ENCODE measurements at places on chromosomes 12 and 14.

DNA sequence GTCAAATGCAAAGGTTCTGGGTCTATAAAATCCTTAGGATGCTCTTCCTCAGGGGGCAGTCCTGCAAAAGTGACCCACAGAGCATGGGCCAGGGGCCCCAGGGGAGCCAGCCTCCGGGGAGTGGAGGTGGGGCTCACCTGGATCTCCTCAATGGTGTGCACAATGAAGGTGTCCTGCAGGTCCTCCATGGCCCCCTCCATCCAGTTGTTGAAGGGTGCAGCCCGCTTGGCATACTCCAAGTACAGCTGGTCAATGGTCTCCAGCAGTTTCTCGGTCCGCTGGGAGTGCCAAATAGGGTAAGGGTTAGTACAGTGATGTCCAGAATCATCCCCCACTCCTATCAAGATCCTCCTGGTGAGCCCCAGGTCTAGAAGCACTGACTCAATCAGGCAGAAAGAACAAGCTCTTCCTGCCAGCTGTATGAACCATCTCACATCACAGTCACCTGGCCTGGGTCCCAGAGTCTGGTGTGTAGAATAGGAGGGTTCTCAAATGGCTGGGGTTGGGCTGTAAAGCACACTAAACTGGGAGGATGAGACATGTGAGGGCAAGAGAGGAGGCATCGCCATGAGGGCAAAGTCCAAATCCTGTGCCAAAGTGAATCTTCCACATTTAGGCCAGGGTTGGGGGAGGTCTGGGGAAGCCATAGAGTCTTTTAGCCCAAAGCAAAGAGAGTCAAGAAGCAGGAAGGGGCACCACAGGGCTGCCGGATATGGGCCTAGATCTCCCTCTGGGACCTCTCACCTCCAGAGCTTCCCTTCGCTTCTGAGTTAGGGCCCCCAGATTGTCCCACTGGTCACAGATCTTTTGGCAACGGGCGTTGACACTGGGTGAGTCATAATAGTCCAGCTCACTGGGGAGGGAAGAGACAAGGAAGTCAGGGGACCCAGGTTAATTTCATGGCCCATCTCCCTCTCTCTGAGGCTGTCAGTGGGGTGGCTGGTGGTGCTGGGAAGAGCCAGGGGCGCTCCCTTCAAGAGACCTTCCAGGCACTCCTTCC lies 91.5 kb upstream of the ZFP36L1 start:
- no peaks in the 10 kb centered on the region for H3K27me3 ChIP-seq

DNA sequence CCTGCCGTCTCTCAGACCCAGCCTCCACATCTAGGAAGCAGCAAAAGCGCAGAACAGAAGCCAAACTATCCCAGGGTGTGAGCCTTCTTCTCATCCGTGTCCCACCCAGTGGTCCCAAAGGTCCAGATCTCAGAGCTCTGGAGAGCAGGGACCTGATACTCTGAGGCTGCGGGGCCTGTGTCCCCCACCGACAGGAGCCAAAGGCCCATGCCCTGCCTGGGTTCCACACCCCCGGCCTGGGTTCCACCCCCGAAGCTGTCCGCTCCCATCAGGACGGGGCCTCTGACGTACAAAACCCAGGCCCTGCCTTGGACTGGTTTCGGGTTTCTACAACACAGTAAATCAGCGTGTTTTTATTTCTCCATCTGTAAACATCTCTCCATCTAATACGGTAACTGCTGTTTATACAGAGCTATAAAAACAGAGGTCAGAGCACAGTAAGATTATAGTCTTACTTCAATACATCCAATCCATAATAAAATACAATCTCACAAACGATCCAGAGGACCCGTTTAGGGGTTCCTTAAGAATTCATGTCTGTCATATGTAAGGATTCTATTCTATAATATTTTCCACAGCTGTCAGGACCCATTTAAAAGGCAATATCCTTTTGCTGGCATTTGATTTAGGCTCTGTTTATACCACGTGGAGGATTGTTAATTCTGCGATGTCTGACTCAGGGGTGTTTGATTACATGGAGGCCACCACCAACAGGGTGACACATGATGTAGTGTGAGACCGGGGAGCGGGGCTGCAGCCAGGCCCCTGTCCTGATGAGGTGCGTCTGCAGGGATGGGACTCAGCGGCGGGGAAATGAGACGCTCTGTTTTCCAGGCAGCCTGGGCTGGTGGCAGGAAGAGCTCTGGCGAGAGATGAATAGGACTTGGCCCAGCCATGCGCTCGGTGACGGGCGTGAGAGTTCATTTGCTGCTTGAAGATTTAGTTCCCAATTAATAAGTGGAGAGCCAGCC lies 110.3 kb downstream of the DICER1 start:
- no peaks in the 10 kb centered on the region for H3K36me3 ChIP-seq
- H3K27ac ChIP-seq = no peak overlapping the region
- no peaks in the 10 kb centered on the region for H3K4me1 ChIP-seq
- H3K27me3 ChIP-seq = peaks cover 17% of the 10 kb centered on the region
- H3K4me3 ChIP-seq = no peak overlapping the region
- no peak for DNase-seq

DNA sequence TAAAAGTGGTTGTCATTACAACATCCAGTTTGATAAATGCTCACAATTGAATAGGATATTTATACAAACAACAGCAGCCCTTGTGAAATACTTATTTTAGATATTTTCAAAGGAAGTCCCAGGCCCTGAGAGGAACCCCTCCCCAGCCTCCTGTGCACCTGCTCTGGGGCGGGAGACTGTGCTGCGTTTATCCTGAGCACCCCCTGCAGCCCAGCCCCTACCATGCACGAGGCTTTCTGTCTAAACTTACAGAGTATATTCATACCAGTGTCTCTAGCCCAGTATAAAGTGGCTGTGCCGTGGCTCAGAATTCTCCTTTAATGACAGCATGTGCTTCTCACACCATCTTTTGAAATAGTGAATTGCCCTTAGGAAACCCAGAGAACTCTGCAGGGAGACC lies 1084.3 kb downstream of the TMEM121 start:
- no peaks in the 10 kb centered on the region for H3K36me3 ChIP-seq
- peaks cover 17% of the 10 kb centered on the region for H3K27me3 ChIP-seq
- no peak for DNase-seq
- no peak overlapping the region for H3K27ac ChIP-seq
- H3K4me1 ChIP-seq = peaks cover 7% of the 10 kb centered on the region

- no peaks in the 10 kb centered on the region for H3K36me3 ChIP-seq
- H3K27ac ChIP-seq = no peak overlapping the region
- no peaks in the 10 kb centered on the region for H3K4me1 ChIP-seq
- no peaks in the 10 kb centered on the region for H3K27me3 ChIP-seq
- no peak overlapping the region for H3K4me3 ChIP-seq
These were observed 70.5 kb downstream of the TMEM260 start for GRCh38 chr14:56650048-56650447.

DNA sequence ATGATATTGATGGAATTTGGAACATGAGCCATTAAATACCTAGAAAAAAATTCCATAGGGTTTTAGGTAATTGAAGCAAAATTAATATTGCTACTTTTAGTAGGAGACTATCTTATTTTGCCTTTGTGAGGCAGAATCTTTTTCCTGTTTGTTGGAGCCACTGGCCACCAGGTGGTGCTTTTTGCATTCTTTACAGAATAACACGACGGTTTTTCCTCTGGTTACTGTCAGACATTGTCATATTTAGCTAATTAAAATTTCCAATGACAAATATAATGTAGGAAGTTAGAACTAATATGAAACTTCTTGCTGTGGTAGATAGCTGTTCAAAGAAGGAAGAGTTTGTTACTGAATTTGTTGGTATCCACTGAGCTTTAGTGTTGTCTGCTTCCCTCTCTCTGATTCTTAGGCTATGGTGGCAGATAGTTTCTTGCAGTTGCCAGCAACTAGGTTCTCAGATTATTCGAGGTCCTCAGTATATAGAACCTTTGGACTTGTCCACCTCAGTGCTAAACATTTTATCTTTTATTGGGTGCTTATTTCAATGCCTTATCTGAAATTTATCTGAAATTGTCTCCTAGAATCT lies 25.7 kb downstream of the RAB21 start:
- H3K27me3 ChIP-seq = no peaks in the 10 kb centered on the region
- H3K27ac ChIP-seq = no peak overlapping the region
- no peak overlapping the region for H3K4me3 ChIP-seq
- peaks cover 18% of the 10 kb centered on the region for H3K36me3 ChIP-seq

- no peak overlapping the region for H3K4me3 ChIP-seq
- no peak overlapping the region for H3K27ac ChIP-seq
- H3K4me1 ChIP-seq = no peaks in the 10 kb centered on the region
These were observed 344.4 kb downstream of the SEC23A start for GRCh38 chr14:38758661-38759060.

- no peaks in the 10 kb centered on the region for H3K36me3 ChIP-seq
- H3K27me3 ChIP-seq = no peaks in the 10 kb centered on the region
- H3K27ac ChIP-seq = no peak overlapping the region
- no peak overlapping the region for H3K4me3 ChIP-seq
- H3K4me1 ChIP-seq = peaks cover 15% of the 10 kb centered on the region
These were observed 48.8 kb downstream of the BICDL1 start for GRCh38 chr12:120037851-120038250.

GRCh38 chr12:19833775-19834501 lies 394.6 kb downstream of the AEBP2 start:
- no peaks in the 10 kb centered on the region for H3K4me1 ChIP-seq
- H3K36me3 ChIP-seq = no peaks in the 10 kb centered on the region
- no peak overlapping the region for H3K4me3 ChIP-seq
- no peak overlapping the region for H3K27ac ChIP-seq
- no peaks in the 10 kb centered on the region for H3K27me3 ChIP-seq

GRCh38 chr14:98599082-98599481 lies 672.9 kb downstream of the BCL11B start:
- no peaks in the 10 kb centered on the region for H3K4me1 ChIP-seq
- no peak for DNase-seq
- H3K27me3 ChIP-seq = no peaks in the 10 kb centered on the region

Data from T-cell (primary cell).